ENCODE measurements at places on chromosomes 3 and 15.
A peak's percentile ranks its signal among the peaks of the same experiment; 100 is the strongest.

GRCh38 chr3:150165396-150166094, 194.8 kb upstream of the PFN2 start:
- DNase-seq, result no peak

DNA sequence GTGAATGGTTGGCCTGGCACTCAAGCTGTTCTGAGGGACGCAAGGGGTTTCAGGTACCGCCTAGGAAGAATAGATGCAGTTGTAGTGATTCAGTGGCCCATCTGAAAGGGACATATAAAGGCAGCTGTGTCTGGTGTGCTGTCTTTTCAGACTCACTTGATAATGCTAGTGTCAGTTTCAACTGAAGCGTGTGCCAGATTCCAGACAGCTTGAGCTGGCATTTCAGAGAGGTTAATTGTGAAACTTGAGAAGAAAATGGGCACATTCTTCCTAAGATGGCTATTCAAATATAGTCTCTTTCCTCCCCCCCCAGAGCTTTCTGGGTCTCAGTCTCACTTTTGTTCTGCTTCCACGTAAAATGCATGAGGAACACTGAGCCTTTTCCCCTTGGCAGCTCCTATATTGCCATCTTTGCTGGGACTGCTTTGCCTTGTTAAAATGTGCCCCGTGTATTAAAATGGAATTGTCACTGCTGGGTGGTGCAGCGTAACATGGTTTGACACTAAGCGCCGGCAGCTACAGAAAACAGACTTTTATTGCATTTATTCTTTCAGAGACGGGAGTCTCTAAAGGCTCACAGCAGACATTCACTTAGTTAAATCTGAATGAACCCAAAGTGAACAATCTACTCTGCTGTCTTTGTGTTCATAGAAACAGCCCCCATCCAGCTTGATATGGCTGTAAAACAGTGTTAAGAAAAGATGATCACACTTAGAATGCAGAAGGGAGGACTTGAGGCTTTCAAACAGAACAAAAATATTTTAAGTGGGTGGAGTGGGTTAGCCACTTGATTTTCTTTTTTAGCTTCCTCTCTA, 478.7 kb downstream of the RBMS3 start:
- no peak for DNase-seq

DNA sequence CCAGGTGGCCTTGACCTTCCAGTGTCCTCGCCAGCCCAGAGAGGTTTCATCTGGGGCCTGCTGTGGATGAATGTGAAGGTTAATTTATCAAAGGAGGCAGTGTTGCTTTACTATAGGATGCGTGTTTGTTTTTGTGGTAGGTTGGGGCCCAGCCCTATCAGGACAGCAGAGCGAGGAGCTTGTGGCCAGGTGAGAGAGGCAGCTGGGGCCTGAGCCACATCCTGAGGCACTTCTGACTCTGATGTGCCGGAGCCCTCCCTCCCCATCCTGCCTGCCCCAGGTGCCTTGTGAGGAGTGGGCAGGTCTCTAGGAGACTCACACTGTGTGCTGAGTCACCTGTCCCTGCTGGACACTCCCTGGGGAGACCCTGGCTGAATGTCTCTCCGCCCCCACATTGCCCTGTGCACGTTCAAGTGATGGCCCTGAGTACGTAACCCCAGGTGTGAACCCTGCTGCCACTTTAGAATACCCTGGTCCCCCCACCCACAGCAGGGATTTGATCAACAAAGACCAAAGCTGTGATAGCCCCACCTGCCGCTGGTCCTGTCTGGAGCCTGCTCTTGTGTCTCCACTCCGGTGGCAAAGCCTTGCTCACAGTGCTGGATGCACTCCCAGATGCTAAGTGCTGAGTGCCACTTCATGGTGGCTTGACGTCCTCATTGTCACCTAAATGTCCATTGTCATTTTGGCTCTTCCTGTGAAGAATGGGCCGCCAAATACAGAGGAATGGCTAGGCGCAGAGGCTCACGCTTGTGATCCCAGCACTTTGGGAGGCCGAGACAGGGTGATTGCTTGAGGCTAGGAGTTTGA, 16.0 kb downstream of the FBLN2 start:
- DNase-seq, result no peak

- DNase-seq, result no peak
Measured at GRCh38 chr15:78232951-78233350, 1.4 kb downstream of the ACSBG1 start.

GRCh38 chr3:140595295-140595694, 82.6 kb upstream of the TRIM42 start:
- DNase-seq, result no peak

- no peak for DNase-seq
Measured at GRCh38 chr3:96931119-96931862, 116.9 kb downstream of the EPHA6 start.

- no peak for DNase-seq
Measured at GRCh38 chr15:77998592-77998991, 78.9 kb downstream of the TBC1D2B start.

- no peak for DNase-seq
Measured at GRCh38 chr3:57053122-57053521, 7.3 kb upstream of the SPATA12 start.

DNA sequence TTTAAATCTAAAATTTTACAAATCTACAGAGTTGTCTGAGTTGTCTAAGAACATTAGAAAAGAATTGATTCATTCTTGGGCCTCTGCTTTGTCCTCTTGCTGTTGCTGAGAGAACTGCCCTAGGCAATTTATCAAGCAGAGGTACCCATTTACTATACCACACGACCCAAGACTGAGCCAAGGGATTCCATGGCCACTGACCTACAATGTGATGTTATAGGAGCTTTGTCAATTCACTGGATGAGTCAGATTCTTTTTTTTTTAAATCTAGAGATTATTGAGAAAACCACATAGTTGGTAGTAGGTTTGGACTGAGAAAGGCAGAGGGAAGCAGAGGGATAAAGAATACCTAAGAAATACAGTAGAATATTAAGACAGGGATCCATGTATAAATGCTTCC, 55.3 kb downstream of the TRAT1 start:
- no peak for DNase-seq

DNA sequence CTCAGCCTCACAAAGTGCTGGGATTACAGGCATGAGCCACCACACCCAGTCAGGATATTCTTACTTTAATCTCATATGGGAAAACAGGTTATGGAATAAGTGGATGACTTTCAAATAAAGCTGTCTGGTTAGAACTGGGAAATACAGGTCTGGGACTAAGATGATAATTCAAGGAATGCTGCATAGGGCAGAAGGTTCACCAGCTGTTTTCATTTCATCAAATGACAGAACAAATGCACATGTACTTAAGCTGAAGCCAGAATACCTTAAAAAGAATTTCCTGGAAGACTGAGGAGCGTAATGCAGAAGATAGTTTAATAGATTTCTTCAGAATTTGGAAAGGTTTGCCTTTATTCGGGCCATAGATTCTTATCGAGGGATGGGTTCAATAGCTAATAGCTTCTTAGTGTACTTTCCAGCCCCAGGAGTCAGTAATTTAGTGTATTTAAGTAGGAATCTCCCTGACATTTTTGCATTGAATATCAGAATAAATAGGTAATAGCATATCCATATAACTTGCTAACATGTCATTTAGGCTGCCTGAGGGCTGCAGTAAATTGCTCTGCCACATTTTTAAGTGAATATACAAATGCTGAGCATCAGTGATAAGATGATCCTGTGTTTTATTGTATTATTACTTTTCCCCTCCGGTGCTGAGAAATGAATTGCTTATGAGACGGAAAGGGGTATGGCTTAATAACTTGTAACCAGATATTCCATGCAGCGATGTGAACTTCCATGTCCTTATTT, 40.3 kb upstream of the ZNF770 start:
- DNase-seq, result no peak

DNA sequence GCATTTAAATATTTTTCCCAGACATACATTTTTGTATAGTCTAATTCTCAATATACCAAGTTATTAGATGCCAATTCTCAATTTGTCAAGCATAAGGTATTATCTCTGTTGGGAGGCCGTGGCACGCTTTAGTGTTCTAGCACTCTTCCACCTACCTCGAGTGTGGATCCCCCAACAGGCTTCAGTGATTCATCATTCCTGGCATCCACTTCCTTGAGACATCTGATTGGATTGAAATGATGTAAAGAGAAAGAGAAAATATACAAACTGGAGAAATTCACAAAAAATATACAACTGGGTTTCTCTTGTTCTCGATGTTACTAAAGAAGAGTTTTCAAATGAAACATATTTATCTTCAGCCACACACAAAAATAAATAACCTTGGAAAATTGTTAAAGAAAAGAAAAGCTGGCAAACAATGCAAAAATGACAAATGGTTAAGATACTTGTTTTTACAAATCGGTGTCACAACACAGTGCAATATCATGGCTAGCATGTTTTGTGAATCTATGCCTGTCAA, 218.0 kb upstream of the CDIN1 start:
- DNase-seq, result no peak

DNA sequence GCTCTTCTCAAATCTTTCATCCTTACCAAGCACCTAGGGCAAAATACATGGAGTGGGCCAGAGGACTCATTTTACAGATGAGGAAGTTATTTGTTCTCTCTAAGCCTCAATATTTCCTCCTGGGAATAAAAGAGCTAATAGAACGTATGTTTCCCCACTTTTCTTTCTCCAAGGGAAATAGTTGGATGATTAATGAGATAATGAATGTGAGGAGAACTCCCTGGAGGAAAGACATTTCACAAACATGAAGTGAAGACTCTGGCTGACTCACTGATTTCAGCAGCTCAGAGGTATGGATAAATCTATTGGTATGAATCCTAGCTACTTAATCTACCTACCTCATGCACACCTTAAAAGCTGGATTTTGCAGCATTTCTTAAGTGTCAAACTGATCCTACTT, 98.4 kb downstream of the ECT2 start:
- DNase-seq, result no peak

DNA sequence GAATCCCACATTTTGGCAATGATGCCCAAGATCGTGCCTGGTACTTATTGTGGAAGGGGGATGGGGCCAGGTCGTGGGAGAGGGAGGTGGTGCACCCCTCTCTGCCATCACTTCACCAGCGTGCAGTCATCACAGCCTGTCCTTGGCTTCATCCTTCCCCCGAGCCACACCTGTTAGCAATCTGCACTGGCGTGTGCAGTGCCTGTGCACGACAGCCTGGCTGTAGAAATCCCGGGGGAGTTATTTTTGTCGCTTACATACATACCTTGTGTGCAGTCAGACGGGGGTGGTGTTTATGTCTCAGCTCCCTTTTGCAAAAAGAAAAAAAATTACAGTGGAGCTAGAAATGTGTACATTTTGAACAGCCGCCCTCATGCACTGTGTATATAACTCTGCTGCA, 216.0 kb downstream of the TLE3 start:
- DNase-seq, result peak; percentile 50

DNA sequence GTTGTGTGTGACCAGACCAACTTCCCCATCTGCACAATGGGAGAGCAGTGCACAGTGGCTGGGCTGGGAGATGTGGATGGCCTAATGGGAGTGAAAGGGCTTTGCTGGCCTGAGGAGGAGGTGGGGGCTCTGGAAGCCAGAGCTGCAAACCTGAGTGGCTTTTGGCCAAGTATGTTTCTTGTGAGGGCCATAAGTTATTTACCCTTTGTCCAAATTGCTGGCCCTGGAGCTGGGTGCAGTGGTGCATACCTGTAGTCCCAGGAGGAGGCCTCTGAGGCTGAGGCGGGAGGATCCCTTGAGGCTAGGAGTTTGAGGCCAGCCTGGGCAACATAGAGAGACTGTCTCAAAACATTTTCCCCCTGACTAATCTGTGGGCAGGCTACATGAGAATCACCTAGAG, 129.1 kb downstream of the WNT7A start:
- no peak for DNase-seq

DNA sequence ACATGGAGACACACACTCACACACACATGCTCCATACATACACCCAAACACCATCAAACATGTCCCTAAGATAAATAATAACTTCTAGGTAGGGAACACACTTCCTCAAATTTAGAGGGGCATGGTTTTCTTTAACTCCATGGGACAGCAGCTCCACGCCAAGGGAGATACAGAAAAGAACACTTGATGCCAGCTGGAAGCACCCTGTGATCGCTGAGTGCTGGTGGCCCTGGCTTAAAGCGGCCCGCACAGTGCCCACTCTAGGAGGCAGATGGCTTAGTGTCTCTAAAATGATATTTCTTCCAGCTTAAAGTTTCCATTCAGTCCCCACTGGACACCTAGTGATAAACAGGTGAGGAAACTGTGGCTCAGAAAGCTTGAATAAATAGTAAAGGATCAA, 232.9 kb downstream of the UACA start:
- no peak for DNase-seq

GRCh38 chr15:86267892-86268291, 188.2 kb downstream of the AGBL1 start:
- no peak for DNase-seq

DNA sequence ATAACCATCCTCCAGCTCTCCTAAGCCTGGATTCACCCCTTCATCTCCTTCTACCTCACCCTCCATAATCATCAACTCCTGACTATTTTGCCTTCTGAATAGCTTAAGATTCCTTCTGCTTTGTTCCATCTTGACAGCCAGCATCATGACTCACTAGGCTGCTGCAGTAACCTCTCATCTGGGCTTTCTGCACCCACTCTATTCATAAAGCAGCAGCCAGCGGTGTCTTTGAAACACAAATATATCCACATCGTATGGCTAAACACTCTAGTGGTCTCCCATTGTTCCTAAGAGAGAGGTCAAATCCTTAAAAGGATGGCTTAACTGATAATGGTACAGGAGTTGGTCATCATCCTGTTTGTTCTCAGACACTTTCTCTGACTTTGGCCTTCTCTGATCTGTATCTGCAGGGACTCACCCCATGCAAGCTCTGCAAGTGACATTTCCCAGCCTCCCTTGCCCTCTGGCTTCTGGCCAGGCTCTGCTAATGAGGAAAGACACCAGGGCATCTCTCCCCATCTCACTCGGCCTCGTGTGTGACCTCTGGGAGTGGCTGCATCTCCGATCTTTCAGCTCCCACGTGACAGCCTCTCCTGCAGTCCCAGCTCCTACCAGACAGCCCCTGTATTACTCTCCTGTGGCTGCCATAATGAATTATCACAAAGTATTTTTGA, 6.2 kb downstream of the GRK7 start:
- no peak for DNase-seq

DNA sequence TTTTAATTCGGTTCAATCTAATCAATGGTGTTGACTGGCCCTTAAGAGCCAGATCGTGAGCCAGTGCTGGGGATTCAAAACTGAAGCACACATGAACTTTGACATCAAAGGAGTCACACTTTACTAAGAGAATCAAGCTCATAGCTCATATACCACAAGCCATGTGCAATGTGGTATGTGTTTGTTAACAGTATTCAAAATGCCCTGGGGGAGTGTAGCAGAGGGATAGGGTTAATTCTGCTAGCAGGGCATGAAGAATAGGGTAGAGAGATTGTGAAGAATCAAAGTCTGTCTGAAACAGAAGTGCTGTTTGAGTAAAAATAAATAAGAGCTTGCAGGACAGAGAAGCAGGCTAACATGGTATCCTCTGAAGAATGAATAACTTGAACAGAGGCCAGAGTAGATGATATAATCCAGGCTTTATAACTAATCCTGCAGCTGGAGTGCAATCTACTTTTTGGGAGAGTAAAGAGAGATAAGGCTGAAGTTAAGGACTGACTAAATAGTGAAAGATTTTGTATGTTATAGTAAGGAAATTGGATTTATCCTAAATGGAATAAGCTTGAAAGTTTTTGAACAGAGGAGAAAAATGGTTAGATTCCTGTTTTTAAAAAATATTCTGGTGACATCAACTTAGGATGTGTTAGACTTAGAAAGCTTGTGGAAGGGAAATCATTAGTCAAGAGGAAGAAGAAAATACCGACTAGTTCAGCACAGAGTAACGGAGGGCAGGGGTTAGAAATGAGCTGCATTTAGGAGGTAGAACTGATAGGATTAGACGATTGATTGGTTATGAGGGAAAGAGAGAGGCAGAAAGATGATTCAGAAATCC, 292.0 kb downstream of the NFKBIZ start:
- no peak for DNase-seq

- DNase-seq, result no peak
Measured at GRCh38 chr15:62756326-62756994, 286.1 kb upstream of the TPM1 start.

Data from left kidney (tissue), 8 donors.